ENCODE measurements at places on chromosomes 2 and 18.

GRCh38 chr2:174753038-174753633 is 11.1 kb downstream of the CHRNA1 start:
- DNase-seq: no peak

DNA sequence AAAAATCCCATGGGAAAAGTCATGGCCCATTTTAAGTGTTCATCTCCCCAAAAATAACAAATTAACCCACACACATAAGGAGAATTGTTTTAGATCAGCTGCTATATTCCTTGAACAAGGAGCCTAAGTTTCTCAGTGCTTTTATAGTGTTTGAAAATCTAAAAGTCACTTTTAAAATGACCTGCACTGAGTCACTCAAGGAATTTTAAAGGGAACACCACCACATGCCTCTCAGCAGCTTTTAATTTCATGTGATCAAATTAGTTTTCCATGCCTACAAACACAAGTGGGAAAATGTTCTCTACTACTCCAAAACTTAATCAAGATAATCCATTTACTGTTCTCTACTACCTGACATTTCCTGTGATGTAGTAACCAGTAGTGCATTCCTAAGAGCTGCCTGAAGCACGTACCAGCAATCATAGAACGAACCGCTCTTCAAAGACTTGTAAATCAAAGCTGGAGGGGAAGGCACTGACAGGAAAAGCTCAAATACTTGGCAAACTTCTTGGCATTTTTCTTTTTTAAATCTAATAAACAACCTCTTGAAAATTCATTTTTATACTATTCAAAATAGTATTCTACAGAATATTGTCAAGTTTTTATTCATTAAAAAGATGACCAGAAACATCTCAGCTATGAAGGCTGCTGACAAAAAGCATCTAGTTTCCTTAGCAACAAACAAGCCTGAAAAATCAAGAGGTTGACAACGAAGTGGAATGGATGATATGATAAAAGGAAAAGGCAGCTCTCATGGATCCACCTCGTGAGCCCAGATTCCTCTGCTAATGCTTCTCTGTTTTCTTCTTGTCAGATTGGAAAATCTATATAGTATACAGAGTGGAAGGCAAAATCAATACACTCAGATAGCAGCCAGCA is 37.2 kb downstream of the LRPPRC start:
- no peak for DNase-seq

DNA sequence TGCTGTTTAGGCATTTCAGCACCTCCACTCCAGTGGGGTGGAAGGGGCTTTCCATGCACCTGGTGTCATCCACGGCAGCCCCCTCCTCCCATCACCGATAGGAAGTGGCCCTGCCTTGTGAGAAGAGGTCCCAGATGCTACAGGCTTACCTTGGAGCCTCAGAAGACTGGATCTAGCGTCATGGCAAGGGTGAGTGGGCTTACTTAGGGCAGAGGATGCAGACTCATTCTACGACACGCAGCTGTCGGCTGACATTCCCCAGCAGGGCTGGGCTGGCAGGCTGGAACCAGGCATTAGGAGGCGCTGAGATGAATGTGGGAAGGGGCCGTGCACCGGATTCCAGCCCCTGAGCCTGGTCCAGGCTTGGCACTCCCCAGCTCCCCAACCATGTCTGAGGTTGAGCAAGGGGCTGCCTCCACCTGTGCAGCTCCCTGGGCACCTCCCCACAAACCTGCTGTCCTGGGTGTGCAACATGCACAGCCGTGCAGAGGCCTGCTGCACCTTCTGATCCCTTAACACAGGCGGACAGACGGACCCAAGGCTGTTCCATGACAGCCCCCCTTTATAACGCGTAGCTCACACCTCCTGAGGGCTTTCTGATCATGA is 1.7 kb upstream of the PRLH start:
- DNase-seq: no peak

DNA sequence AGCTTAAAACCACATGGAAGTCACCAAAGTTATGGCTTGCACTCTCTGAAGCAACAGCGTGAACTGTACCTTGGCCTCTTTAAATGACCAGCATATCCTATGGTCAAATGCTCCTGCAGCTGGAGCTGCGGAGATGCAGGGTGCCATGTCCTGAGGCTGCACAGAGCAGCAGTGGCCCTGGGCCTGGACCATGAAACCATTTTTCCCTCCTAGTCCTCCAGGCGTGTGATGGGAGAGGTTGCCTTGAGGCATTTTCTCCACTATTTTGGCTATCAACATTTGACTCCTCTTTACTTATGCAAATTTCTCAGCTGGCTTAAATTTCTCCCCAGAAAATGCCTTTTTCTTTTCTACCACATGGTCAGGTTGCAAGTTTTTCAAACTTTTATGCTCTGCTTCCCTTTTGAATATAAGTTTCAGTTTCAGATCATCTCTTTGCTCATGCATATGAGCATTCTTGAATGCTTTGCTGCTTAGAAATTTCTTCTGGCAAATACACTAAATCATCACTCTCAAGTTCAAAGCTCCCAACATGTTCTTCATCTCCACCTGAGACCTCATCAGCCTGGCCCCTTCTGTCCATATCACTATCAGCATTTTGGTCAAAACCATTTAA is 82.9 kb upstream of the TMEFF2 start:
- no peak for DNase-seq
